ENCODE measurements at places on chromosomes 4 and X.

DNA sequence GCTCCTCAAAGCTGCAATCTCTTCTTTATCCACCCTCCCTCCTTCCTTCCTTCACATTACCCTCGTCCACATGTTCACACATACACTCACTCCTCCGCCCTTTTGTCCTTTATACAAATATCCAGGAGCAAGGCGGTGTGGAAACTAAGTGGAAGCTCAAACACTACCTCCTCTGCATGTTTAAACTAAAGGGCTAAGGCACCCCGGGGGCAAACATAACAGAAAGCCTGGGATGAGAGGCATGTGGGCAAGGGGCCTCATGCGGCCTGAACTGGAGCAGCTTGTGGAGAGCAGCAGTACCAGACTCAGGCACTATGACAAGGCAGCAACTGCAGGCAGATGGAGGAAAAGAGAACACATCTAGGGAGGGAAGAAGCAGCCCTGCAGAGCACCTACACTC lies 9.5 kb downstream of the MAB21L2 start:
- DNase-seq, result no peak

DNA sequence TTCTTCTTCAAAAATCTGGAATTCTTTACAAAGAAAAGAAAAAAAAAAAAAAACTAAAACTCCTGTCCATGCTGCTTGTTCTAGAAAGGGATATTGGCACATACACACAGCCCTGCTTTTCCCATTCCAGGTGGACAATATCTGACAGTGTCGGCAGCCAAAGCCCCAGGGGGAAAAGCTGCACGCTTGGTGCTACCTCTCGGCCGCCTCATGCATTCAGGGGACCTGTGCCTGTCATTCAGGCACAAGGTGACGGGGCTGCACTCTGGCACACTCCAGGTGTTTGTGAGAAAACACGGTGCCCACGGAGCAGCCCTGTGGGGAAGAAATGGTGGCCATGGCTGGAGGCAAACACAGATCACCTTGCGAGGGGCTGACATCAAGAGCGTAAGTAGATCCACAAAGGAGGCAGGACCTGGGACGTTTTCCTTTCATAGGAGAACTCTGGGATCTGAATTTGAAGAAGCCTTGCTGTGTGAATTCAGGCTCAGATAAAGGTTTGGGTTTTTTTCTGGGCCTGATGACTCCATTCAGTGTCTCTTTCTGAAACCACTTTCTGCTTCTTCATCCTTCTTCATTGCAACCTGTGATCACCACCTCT lies 71.9 kb downstream of the NPNT start:
- DNase-seq, result no peak

DNA sequence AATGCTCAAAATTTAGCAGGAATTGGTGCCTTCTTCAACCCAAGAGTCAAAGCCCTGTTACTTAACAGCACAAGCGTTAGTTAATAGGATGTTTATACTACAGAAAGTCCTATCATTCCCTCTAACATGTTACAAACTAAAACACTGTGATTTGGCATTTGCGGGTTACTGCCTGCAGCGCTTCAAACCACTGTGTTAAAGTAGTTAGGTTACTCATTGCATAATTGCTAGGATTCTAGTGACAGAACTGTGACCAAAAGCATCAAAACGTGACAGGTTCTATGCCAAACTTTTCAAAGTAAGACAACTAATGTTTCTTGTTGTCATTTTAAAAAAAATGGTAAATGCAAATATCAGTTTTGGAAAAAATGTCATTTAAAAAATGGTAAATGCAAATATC lies 442.8 kb upstream of the ZFP42 start:
- DNase-seq, result no peak

DNA sequence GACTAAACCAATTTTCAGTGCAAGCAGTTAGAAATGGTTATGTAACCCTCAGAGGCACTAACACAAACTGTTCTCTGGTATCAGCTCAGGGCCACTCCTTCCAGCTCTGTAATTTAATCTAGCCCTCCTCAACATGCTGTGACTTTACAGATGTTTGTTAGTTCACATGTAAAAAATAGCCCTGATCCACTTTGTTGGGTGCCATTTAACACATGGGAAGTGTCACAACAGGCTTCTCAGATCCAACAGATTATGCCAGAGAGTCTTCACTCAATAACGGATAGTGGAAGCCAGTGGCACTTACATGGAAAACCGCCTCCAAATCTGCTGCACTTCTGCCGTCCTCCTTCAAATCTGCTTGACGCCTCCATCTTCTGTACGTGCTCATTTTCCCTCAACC lies 51.6 kb downstream of the ATP8A1 start:
- no peak for DNase-seq

- DNase-seq, result no peak
These were observed 235.4 kb downstream of the MGST2 start for GRCh38 chr4:139900964-139901376.

DNA sequence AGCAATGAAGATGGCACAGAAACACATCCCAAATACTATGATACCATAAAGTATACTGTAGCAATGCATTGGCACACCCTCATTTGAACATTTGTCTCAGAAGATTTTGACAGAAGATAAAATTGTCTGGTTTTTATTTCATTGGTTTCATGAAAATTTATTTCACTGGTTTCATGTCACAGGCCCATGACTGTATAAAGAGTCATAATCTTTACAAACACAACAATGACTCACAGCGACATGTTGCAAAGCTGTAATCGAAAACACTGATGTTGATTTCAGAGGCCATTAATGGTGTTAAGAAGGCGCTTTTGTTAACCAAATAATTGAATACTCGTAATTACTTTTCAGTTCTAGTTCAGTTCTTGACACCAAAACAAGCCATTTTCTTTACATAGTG lies 8.1 kb upstream of the DTHD1 start:
- no peak for DNase-seq

- no peak for DNase-seq
These were observed 199.5 kb upstream of the DIPK2B start for GRCh38 chrX:45400027-45400779.

- no peak for DNase-seq
These were observed 98.8 kb downstream of the ELOVL6 start for GRCh38 chr4:110099638-110100037.

DNA sequence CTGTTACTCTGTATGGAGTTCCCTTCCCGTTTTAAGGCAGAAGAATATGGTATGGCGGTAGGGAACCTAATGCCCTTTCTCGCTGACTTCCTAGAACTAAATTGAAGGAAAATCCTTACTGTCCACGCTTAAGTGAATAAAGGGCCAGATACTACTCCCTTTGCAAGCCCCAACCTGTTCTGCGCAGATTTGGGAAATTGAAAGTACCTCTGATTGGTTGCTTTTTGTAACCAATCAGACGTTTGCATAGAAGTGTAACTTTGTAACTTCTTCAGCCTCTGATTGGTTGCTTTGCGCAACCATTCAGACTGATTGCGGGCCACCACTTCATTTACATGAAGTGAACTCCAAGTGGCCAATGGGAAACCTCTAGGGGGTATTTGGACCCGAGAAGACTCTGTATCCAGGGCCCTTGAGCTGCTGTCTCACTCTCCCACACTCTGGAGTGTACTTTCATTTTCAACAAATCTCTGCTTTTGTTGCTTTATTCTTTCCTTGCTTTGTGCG lies 1.2 kb upstream of the TMEM33 start:
- DNase-seq, result no peak

All from stimulated activated CD8-positive, alpha-beta memory T cell treated with anti-CD3 and anti-CD28 coated beads, Interleukin-4, amount 100 ng/mL, for 4 hours (primary cell).